ENCODE measurements at places on chromosomes 1 and 21.

DNA sequence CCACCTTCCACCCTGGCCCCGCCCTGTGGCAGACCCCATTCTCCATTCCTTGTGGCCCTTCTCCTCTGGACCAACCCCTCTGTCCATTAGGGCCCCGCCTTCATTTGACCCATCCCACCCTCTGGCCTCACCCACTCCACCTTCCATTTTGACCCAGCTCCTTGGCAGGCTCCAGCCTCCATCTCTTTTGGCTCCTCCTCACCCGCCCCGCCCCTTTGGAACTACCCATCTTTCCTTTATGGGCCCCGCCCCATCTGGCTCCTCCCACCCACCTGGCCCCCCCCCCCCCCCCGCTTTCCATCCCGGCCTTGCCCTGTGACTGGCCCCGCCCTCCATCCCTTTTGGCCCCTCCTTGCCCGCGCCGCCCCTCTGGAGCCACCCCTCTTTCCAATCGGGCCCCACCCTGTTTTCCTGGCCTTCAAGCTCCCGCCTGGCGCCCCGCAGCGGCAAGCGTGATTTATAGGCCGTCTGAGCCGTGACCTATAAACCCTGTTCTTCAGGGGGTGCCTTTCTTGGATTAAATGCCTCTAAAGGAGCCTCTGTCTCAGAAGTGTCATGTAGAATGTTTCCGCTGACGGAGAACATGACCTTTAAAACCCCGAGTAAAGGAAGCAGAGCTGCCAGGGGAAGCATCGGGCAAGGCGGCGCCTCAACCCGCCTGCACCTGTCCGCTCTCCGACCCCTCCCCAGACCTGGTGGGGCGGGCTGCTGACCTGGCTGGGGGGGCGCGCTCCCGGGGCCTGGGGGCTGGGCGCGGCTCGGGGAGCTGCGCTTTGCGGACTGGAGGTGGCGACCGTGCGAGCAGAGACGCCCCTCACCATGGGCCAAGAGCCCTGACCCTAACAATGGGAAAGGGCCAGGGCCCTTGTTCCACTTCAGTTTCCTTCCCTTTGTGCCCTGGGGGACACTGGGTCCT, 178.0 kb downstream of the CAMTA1 start:
- no peak for DNase-seq

DNA sequence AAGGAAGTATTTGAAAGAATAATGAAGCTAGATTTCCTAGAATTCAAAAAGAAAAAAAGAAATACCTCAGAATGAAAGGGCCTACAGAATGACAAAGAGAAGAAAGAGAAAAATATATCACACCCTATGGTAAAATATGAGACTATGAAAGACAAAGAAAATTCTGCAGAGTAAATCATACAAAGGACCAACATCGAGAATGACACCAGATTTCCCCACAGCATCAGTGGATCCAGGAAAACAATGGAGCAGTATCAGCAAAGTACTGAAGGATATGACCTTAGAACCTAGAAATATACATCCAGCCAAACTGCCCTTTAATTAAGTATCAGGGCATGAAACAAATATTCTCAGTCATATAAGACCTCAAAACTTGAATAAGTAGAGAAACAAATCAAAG, 21.2 kb upstream of the IFNAR2 start:
- no peak for DNase-seq

GRCh38 chr1:179253286-179253972, 24.0 kb upstream of the ABL2 start:
- no peak for DNase-seq

- DNase-seq: no peak
These were observed 66.6 kb downstream of the BCAR3 start for GRCh38 chr1:93614986-93615581.

DNA sequence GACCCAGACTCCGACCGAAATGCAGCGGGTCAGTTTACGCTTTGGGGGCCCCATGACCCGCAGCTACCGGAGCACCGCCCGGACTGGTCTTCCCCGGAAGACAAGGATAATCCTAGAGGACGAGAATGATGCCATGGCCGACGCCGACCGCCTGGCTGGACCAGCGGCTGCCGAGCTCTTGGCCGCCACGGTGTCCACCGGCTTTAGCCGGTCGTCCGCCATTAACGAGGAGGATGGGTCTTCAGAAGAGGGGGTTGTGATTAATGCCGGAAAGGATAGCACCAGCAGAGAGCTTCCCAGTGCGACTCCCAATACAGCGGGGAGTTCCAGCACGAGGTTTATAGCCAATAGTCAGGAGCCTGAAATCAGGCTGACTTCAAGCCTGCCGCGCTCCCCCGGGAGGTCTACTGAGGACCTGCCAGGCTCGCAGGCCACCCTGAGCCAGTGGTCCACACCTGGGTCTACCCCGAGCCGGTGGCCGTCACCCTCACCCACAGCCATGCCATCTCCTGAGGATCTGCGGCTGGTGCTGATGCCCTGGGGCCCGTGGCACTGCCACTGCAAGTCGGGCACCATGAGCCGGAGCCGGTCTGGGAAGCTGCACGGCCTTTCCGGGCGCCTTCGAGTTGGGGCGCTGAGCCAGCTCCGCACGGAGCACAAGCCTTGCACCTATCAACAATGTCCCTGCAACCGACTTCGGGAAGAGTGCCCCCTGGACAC, 534 bp downstream of the C1orf56 start:
- no peak for DNase-seq

- no peak for DNase-seq
These were observed 62.9 kb downstream of the C1orf87 start for GRCh38 chr1:60010690-60011089.

- no peak for DNase-seq
These were observed 3.6 kb downstream of the BEND5 start for GRCh38 chr1:48773133-48773532.

DNA sequence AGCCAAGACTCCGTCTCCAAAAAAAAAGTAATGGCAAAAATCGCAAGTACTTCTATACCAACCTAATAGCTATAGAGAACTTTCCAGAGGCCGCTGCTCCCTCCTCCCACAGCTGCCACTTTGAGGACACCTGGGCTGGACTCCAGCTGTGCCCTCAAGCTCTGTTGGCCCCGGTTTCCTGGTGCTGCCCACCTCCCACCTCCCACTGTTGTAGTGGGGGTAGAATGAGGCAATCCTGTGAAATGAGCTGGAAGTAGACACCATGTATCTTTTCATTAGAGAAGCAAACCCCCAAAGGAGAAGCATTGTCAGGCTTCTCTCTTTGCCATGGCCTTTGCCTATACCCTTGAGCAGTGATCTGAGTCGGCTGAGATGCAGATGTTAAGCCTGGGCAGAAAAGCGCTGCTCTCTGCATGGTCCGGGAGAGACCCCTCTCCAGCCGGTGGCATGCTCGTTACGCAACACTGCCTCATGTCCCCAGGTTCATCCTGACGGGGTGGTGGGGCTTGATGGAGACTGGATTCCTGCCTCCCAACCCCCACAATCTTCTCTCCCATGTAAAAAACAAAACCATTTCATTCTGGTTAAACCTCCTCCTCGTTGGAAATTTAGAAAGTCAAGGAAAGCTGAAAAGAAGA, 39.7 kb downstream of the SIM2 start:
- no peak for DNase-seq

DNA sequence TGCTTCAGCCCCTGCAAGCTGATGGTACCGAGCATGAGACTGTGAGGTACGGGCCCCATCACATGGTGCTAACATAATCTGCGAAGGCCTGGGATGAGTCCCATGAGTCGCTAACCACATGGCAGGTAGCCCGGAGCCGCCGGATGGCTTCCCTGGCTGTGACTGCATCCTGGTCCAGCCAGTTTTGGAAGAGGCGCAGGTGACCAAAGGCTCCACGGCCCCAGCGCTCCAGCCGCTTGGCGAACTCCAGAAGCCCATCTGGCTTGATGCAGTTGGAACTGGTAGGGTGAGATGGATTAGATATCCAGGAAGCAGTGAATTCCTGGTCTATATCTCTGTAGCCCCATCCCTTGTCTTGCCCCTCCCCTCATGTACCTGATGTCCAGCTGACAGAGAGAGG, 24.6 kb downstream of the LRRC41 start:
- DNase-seq: no peak

GRCh38 chr1:204254031-204254661, 40.4 kb upstream of the GOLT1A start:
- DNase-seq: no peak

DNA sequence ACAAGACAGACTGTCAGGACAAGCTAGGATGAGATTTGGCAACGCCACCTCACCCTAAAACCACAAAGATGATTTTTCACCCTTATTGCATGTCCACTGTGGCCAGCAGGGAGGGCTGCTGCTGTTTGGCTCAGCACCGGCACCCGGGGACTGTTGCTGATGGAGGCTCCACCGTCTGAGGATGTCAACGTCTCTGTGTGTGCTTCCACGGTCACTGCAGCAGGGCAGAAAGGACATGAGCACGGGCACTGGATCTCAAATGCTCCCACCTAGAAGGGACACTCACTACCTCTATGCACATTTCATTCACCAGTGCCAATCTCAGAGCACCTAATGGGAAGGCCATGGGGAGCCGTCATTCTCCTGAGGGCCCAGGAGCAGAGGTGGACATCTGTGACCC, 599.6 kb downstream of the PTPRU start:
- DNase-seq: no peak

- no peak for DNase-seq
These were observed 19.2 kb downstream of the NFYC start for GRCh38 chr1:40710581-40711315.

DNA sequence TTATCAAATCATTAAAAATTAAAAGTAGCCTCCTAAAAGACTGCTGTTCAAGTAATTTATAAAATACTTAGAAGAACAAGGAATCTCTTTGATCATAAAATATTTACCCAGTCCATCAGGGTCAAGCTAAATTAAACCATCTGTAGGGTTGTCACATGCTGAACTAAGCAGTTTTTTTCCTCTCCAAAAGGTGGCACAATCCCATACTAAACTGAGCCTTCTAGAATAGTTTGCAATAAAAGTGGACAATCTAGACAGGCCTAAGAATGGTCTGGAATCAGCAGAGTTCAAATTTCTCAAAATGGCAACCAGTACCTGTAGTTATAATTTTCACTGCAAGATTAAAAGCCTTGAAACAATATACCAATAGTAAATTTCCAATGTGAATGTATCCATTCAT, 194.8 kb downstream of the EIF4G3 start:
- no peak for DNase-seq

DNA sequence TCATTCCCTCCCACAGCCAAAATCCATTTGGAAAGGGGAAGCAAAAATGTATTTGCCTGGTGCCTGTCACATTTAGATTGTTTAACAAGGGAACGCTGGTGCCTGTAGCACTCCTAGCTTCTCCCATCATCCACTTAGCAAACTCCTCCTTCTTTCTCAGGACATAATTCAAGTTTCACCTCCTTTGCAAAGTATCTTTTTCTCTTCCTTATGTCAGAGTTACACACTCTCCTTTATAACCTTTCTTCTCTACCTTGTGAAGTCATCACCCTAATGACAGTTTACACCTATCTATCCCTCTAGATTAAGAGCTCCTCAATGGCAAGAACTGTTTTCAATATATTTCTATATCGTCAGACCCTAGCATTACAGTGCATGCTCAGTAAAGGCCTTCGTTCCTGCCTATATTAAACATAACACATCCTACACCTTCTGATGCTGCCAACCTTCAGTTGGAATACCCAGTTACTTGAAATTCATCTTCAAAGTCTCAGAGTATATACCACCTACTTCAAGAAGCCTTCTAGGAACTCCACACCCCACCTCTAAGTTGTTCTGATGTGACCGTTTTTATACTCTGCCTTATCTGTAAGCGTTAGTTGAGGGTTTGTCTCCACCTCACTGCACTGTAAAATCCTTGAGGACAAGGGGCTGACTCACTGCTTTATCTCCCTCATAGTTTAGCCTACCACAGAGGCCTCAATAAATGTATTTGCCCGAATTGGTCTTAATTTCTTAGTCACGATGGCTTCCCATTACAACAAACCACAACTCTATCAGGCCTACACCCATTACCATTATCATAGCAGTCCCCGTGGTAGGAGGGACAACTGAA, 1.0 kb upstream of the EPS15 start:
- DNase-seq: no peak

GRCh38 chr1:61757950-61758349, 15.7 kb downstream of the PATJ start:
- DNase-seq: no peak

GRCh38 chr1:234820597-234820996, 210.6 kb upstream of the IRF2BP2 start:
- no peak for DNase-seq

DNA sequence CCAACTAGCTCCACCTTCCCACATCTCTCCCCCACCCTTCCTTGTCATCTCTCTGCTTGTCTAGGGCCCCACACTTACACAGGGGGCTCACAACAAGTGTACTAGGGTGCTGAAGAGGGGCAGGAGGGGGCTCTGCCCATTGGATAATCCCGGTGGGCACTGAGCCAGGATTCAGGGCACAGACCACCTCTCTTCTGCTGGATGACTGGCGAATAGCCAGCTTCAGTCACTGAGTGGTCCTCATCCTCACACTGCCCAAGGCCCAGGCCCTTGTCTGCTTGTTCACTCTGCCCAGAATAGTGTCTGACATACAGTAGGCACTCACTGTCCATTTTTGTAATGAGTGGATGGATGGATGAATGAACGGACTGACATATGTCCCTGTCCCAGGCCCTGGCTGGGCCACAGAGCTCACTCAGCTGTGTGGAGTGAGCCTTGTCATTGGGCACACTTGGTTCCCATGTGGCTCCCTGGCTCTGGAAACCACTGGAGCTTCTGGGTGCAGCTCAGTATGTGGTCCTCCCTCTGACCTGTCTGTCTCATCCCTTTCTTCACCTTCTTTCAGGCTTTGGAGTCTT, 36.6 kb downstream of the FOXO6 start:
- no peak for DNase-seq

- no peak for DNase-seq
These were observed 4.9 kb upstream of the CAPN2 start for GRCh38 chr1:223707256-223708000.

DNA sequence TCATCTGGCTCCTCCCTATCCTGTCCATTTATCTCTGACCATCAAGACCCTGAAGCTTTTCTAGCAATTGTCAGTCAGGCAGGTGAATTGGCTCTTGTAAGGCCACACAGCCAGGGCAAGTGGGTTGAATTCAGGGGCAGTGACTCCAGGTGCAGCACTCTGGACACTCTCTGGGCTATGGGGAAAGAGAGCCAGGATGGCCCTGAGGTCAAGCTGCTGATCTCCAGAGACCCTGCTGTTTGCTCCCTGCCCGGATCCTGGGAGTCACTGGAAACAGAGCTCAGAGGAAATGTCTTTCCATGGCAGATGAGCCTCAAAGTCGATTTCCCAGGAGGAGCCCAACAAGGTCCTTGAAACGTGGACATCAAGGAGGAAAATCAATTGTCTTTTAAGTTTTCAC, 184.4 kb downstream of the C1orf94 start:
- DNase-seq: no peak

GRCh38 chr1:26387447-26387846, 14.9 kb upstream of the ZNF683 start:
- DNase-seq: no peak

GRCh38 chr1:168179438-168180147, 831 bp downstream of the TIPRL start:
- DNase-seq: no peak
